ENCODE measurements at places on chromosomes 2 and 18.
A peak's percentile ranks its signal among the peaks of the same experiment; 100 is the strongest.

- DNase-seq: no peak
Observed at GRCh38 chr2:216015722-216016464, 2.5 kb upstream of the MREG start.

GRCh38 chr2:212245880-212246279 is 292.7 kb downstream of the ERBB4 start:
- DNase-seq: no peak

GRCh38 chr2:74168739-74169138 is 9.9 kb downstream of the MOB1A start:
- DNase-seq: no peak

GRCh38 chr2:234269769-234270204 is 219.3 kb downstream of the SPP2 start:
- no peak for DNase-seq

- no peak for DNase-seq
Observed at GRCh38 chr2:194205568-194206227, 1451.3 kb upstream of the SLC39A10 start.

DNA sequence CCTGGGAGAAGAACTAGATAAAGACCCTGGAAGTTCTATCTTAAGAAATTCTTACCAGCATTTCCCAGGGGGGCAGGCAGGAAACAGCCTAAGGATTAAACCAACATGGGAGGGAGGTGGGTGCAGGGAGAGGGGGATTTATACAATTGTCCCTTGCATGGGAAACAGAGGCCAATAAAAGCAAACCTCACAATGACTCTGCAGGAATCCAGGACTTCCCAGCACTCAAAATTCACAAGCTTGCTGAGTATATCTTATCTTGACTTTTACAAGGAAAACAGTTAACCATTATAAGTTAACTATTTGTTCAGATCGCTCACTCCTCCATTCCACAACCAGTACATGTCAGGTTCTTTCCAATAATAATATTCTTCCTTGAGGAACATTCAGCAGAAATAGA is 241.3 kb downstream of the MREG start:
- DNase-seq: no peak

DNA sequence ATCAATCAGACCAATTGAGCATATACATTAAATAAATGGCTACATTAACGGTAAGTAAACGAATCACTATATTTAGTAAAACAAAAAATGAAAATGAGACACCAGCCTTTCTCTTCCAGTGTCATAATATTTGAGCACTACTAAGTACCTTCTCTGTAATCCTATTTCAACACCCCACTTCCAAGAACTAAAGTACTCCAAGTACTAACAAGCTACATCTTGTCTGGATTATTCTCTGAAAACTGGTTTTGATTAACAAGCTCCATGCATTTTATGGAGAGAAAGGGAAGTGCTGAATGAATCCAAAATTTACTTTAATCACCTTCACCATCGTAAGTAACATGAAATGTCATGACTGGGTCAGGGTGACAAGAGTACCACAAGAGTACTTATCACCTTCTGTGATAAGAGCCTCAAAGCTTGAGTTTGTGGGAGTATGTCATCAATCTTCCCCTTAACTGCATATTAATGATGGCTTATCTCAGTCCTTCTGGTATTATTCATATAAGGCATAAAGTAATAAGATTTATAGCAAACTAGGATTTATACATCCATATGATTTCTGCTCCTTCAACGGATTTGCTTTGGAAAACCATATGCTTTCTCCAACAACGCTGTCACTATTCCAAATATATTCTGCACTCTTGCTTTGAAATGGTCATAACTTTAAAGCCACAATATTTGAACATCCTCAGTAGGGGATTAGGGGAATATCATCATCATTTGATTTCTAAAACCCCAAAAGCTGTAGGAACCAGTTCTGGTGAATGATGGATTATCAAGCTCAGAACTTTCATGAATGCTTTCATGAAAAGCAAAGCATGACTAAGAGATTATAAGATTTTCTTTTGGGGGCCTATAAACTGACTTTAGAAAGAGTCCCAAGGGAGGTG is 127.0 kb downstream of the ANTXR1 start:
- no peak for DNase-seq

DNA sequence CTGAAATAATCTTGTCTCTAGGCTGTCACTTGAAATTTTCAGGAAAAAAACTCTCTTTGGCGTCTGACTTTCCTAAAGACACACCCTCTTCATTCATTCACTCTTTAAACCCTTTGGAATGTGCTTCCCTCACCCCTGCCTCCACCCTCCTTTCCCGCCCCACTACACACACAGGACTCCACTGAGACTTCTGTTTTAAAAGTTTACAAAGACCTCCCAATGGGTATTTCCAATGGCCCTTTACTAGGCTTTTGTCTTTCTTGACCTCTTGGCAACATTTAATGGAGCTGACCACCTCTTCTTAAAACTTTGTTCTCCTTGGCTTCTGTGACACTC is 96.1 kb downstream of the RBMS1 start:
- no peak for DNase-seq

DNA sequence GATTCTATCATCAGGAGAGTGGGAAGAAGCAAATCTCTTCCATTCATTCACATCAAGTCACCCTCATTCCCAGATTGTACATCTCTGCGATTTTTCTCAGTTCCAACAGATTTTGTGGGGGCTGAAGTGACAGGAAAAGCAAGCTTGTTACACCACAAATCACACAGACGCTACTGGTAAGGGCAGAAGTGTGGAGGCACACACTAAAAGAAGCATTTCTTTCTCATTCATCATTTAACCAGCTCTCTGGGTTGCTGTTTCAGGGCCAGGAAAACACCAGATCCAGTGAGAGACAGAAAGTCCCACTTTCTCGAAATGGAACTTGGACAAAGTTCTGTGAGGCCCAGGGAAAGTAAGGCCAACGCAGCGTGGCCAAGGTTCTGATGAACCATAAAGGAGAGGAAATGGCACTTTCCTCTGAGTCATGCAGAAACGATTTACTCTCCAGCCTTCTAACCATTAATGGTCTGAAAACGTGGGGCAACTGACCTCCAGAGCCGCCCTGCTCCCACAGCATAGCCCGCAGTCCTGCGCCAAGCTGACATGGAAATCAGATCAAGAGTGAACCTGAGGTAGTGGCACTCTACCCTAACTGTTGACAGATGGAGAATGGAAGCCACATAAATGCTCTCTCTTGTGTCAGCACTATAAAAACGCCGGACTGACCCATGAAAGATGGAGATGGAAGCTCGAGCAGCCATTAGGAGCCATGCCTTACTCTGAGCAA is 191.0 kb downstream of the C1D start:
- no peak for DNase-seq

GRCh38 chr18:24793742-24794141 is 333.3 kb downstream of the HRH4 start:
- DNase-seq: no peak

GRCh38 chr2:30382995-30383394 is 64.1 kb upstream of the LCLAT1 start:
- DNase-seq: no peak

DNA sequence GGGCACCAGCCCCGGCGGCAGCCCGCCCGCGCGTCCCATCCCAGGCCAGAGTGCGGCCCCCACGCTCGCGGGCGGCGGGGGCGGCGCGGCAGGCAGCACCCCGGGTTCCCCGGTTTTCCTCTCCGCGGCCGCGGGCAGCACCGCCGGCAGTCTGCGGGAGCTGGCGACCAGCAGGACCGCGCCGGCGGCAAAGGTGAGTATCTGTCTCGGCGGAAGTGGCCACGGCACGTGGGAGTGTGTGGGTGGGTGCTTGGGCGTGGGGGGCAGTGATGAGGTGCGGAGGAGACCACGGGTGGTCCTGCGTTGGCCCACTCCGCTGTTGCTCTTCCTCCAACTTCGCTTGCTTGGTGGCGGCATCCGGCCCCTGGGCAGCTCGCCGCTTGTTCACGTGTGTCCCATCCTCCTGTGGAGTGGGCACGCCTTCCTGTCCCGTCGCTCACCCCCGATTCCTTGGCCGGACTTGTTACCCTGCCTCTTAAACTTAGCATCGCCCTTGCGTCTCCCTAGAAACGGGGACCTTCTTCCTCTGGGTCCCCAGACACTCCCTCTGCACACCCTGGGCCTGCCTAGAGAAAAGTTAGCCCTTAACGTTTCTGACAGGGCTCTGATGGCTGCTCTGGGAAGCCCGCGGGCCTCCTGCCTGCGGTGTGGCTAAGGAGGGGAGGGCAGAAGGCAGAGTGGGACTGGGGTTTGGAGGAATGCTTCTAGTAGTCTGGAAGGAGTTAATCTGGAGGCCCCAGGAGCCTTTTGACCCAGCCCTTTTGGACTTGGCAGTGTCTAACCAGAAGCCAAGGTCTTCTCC is 1.1 kb downstream of the SH3RF3 start:
- no peak for DNase-seq

DNA sequence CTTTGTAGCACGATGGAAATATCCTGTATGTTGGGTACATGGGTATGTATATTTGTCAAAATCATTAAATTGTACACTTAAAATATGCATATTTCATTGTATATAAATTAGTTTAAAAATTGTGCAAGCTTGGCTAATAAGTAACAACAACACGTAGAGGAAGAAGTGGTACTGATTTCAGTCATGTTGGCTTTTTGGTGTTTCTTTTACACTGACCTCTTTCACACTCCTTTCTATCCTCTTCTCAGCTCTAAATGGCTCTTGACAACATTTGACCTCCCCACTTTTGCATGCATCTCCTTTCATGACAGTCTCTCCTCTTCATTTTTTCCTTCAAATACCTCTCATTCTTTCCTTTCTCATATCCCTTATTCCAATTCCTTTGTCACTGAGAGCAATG is 801.4 kb upstream of the ZEB2 start:
- DNase-seq: no peak

DNA sequence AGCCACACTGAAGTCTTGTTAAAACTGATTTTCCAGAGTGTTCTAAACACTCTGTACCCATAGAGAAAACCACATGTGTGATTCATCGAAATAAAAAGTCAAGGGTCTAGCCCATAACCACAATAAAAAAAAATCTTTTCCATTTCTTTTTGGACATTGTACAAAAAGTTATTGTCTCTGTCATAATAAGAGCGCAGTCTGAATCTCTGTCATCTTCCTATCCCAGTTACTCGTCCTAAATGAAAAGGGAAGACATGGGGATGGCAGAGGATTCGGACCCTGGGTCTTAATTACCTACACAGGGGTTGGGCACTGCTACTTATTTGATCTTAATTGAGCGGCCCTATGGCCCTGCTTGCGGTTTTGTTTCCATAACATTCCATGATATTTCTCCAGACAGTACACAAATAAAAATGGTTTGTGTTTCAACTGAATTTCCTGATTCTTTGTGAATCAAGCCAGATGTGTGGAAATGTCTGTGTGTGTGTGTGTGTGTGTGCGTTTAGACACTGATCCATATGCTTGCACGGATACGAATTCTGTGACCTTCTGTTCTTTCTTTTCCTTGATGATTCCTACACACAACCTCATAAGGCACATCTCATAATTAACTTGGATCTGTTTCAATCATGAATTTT is 133.4 kb upstream of the SPATS2L start:
- DNase-seq: peak; percentile 72

DNA sequence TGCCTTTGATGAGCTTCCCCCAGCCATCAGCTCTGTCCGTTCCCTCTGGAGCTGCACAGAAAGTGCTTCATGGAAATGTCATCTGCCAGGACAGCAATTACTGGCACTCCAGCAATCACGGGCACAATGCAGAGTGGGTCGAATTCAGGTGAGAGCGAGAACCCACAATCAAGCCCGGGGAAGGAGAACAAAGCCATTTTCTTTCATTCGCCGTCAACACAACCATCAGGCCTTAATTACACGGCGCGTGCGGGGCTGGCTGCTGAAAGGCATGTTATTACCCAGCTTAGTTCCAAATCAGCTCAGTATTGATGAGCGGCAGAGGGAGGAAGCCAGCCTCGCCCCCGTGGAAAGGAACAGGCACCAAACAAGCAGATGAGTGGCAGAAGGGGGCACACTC is 143.9 kb downstream of the MYT1L start:
- DNase-seq: no peak

DNA sequence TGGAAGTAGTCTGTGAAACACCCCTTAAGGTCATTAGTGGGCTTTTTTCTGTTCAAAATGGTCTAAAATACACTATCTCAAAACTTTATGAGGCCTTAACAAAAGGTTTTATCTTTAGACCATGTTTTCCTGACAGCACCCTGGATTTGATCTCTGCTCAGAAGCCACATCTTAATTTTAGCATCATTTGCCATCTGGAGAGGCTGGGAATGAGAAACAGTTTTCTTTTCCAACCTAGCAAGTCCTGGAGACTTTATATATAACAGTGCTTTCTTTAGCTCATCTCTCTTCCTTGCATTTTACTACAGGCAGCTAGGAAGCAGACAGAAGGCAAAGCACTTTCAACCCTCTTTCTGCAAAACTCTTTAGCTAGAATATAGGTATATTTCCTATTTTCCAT is 62.7 kb upstream of the CYTIP start:
- DNase-seq: no peak

DNA sequence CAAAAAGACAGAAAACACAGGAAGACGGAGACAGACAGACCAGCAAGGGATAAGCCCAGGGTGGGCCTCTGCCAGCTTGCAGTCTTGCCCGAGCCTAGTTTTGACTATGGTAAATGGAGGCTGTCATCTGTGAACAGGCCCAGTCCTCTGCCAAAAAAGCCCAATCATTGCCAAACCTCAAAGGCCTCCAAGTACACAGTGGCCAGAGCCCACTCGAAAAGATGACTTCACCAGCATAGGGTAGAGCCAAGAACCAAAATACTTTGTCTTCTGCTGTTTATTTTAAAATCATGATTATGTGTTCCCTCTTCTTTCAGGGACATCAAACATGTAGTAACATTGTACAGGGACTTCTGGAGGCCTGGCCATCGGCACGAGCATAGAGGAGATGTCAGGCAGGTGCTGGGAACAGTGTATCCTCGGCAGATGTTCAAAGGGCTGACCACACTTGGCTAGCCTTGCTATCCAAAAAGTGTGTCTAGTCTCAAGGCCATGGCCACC is 66.0 kb downstream of the TTC32 start:
- no peak for DNase-seq

DNA sequence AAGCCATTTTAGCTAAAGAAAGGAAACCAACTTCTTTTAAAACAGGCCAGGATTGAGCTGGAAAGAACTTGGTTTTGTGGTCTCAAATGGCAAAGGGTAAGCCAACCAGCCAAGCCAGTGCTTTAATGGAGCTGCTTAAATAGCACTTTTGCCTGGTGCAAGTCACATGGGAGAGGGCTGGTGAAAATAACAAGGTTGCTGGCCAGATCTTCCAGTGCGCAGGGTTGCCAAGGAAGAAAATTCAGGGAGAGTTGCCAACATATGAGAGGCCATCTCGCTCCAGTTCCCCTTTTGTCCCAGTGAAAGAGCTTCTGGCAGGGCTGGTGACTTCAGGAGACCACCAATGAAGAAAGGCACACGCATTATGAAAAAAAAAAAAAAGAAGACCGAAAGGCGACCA is 57.3 kb downstream of the IRS1 start:
- DNase-seq: no peak

DNA sequence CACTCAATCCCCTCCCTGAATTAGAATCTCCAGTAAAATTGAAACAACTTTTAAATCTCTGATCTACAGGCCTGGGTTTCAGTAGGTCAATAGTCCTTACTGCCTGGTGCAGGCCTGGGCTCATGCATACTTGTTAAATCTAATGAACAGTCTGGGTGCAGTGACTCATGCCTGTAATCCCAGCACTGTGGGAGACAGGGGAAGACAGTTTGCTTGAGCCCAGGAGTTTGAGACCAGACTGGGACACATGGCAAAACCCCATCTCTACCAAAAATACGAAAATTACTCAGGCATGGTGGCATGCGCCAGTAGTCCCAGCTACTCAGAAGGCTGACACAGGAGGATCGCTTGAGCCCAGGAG is 94.7 kb upstream of the SP3 start:
- no peak for DNase-seq

- peak; percentile 65 for DNase-seq
Observed at GRCh38 chr18:25284861-25285550, 67.0 kb downstream of the ZNF521 start.

GRCh38 chr2:48601349-48601748 is 16.3 kb upstream of the GTF2A1L start:
- DNase-seq: no peak
